Sigmoid colon (tissue), 7 donors: ENCODE measurements at places on chromosomes 5 and 9. TPM values are rescaled to one million over a fixed set of nuclear protein-coding genes. Genes with fewer than 3 reads are reported as not detected.
A peak's percentile ranks its signal among the peaks of the same experiment; 100 is the strongest.

The NSD1 gene
- total RNA-seq, result 37.6 TPM

The FLT4 gene
- 16.9 TPM for total RNA-seq

The AK1 gene
- total RNA-seq, result 56.3 TPM

DNA sequence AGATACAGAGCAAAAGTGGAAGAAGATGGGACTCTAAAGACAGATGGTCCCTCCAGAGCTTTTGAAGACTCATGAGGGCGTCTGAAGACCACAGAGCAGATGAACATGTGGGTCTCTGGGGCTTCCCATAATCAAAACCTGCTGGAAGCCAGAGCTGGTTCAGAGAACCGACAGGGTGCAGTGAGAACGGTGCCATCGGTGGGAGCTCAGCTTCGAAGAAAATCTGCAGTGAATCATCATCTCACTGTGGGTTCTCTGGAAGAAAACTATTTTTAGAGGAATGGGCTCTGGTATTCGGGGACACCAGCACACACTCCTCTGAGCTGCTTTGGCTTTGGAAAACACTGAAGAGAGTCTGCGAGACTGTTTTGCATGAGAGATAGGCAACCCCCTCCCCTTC is 222.4 kb upstream of the PANK3 start:
- DNase-seq, result no peak

GRCh38 chr9:110109333-110110092 is 98.4 kb downstream of the C9orf152 start:
- no peak for DNase-seq

- no peak for DNase-seq
Observed at GRCh38 chr5:150500905-150501304, 7.0 kb upstream of the NDST1 start.

- no peak for DNase-seq
Observed at GRCh38 chr5:87784311-87784710, 371.6 kb upstream of the CCNH start.

DNA sequence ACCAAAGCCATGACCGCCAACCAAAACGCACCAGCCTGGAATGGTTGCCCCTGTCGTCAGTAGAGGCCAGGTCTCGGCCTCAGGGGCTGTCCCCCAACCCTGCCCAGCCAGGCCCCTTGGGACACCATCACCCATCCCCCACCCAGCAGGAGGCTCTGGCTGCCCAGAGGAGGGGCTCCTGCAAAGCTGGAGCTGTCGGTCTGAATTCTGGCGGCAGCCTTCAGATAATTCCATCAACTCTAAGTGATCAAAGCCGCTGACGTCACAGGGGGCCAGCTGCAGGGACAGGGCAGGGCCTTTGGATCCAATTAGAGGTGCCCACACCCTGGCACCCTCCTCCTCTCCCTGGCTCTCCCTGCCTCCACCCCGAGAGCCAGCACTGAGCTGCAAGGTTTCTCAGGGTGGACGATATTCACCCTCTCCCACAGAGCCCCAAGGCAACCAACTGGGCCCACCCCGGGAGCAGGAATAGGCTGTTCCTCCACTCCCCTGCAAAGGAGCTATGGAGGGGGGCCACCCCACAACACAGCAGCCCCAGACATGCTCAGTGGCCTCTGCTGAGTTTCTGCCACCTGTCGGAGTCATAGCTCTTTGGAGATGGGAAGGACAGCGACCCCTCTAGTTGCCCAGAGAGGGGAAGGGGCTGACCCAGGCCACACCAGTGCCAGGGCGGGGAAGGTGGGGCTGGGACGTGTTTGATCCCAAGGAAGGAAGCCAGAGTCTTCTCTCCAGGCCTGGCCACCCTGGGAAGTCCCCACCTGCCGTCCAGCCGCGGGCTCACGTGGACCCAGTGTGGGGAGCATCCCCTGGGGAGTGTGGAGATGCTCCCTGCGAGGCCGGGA is 78.4 kb downstream of the NTNG2 start:
- DNase-seq, result no peak

DNA sequence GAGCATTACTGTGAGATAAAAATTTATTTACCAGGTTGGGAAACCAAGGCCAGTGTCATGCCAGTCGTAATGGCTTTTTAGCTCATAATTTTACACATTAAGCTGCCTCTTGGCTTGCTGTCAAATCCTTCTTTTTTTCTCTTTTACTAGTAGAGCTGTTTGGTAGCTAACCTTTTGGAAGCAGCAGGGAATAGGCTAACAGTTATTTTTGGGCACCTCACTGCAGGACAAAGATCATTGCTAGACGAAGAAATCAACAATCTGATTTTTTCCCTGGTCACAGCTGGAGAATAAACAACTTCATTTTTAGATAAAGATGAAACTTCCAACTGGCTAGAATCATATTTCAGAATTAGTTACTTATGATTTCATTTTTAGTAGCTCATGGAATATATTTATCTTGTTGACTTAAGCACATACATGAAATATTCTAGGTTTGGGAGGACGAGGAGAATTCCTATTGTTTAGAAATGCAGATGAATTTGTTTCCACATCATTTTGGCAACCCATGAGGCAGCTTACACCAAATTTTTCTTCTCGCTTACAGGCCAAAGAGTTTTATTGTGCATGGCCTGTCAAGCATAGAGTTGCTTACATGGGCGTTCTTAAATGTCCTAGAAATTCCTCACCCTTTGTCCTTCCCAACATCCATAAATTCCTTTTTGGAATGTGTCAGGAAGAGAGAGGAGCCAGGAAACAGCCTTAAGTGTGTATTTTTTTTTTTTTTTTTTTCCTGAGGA is 19.6 kb downstream of the TNC start:
- peak; percentile 72 for DNase-seq

DNA sequence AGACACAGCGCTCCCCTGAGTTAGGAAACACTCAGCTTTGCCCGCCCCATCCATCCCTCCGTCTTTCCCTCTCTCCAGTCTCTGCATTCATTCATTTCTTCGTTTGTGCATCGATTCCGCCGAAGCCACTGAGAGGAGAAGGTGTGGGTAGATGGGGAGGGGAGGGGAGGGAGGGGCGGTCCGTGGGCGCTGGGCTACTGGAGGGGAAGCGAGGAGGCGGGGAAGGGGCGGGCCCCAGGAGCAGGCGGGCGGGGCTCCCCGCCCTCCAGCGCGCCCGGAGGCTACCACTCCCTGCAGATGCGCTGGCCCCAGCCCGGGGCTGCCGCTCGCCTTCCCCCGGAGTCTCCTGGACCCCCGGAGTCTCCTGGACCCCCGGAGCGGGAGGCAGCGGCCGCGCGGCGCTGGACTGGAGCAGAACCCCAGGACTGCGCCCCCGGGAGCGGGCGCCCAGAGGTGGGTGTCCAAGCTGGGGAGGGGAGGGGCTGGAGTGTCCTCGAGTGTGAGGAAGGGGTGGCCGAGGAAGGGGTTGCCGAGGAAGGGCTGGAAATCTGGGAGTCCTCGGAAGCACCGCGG is 159.5 kb downstream of the C9orf152 start:
- peak; percentile 91 for DNase-seq
